Ascending aorta (tissue), 2 donors: ENCODE measurements at places on chromosomes 2 and 18. TPM values are rescaled to one million over a fixed set of nuclear protein-coding genes. Genes with fewer than 3 reads are reported as not detected.

Gene CKAP2L
- not detected for total RNA-seq

Gene UPP2
- not detected for total RNA-seq

Gene CENPA
- not detected for total RNA-seq

Gene RMDN2
- 0.21 TPM for total RNA-seq

Gene FEV
- not detected for total RNA-seq

Gene RASGRP3
- total RNA-seq: 1.6 TPM

Gene HRH4
- total RNA-seq: not detected

Gene COBLL1
- total RNA-seq: 13.3 TPM

Gene FN1
- total RNA-seq: 5,098 TPM

Gene SNED1
- total RNA-seq: 84.3 TPM

Gene EVX2
- not detected for total RNA-seq

Gene SEPTIN10
- 59.0 TPM for total RNA-seq

Gene CPO
- not detected for total RNA-seq

Gene XDH
- not detected for total RNA-seq

Gene IL18R1
- 1.9 TPM for total RNA-seq

Gene COL4A3
- total RNA-seq: 1.1 TPM

Gene TMEM198
- total RNA-seq: 6.0 TPM

Gene ECEL1
- total RNA-seq: 14.9 TPM

Gene PSMA8
- not detected for total RNA-seq

Gene SCN2A
- total RNA-seq: 0.53 TPM

Gene CTNNA2
- total RNA-seq: not detected

Gene RNF144A
- 1.8 TPM for total RNA-seq

Gene PDK1
- total RNA-seq: 24.2 TPM

Gene KCNG2
- not detected for total RNA-seq
